ENCODE measurements at places on chromosomes 2 and 18.

DNA sequence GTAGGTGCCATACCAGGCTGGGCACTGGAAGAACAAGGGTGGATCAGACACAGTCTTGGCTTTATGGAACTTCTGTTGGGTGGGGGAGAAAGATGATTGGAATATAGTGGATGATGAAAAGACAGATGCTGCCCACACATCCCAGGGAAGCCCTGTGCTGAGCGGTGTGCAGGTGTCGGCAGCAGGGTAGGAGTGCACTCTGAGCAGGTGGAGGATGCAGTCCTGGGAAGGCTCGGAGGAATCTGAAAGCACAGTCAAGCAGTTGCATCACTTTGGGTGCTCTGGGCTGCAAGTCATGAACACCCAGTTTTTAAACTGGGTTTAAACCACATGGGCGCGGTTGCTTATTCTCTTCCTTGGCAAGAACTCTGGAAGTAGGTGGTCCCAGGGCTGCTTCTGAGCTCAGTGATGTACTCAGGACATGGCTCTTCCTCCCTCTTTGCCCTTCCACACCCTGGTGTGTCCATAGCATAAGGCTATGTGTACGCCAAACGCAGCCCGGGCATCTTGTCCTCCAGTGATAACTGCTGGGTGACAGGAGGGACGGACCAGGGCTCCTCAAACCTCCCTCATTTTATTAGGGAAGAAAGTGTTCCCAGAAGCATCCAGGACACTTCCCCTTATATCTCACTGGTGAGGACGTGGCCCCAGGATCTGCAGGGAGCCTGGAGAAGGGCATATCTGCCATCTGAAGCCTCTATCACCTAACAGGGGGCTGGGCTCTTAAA, 84.0 kb downstream of the SH3RF3 start:
- no peak for DNase-seq

GRCh38 chr2:234753701-234754100, 198.1 kb upstream of the SH3BP4 start:
- DNase-seq, result peak; percentile 67

GRCh38 chr18:76464281-76465259, 30.5 kb downstream of the ZNF516 start:
- DNase-seq, result no peak

GRCh38 chr18:34723143-34723542, 13.0 kb downstream of the DTNA start:
- no peak for DNase-seq

DNA sequence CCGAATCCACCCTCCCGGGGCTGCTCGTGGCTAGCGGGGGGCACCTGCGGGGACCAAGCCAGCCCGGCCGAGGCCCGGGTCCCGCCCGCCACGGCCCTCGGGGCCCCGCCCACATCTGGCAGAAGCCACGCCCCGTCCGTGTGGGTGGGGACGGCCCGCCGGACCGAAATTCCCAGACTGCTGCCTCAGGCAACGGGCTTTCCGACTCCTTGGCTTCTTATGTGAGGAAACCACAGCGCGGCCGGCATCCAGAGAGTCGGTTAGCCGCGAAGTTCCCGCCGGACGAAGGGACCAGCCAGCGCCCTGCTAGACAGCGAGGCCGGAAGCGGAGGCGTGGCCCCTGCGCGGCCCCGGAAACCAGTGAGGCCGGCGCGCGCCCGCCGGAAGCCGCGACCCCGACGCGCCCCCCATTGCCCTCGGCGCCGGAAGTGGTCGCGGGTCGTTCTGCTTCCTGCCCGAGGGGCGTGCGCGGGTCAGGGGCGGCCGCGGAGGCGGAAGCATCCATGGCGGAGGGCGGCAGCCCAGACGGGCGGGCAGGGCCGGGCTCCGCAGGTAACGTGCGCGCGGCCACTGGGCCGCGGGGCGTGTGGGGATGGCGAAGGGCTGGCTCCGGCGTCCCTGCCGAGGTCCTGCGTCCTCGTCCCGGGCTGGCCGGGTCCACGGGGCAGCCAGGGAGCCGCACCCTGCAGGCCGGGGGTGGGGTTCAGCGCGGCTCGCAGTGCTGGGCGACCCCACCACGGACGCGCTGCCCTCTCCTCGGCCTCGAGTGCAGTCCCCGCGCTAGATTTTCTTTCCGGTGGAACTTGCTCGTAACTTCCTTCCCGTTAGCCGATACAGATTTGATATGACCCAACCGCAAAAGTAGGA, at the start of gene ASB1:
Gene ASB1, plus strand, starts transcription at position 360 of the 867 bp plus-strand sequence. Its CDS starts 144 bp downstream, at position 504.
- DNase-seq, result peak; percentile 84

- no peak for DNase-seq
These were observed 173.4 kb downstream of the TMEM200C start for GRCh38 chr18:5721924-5722323.

DNA sequence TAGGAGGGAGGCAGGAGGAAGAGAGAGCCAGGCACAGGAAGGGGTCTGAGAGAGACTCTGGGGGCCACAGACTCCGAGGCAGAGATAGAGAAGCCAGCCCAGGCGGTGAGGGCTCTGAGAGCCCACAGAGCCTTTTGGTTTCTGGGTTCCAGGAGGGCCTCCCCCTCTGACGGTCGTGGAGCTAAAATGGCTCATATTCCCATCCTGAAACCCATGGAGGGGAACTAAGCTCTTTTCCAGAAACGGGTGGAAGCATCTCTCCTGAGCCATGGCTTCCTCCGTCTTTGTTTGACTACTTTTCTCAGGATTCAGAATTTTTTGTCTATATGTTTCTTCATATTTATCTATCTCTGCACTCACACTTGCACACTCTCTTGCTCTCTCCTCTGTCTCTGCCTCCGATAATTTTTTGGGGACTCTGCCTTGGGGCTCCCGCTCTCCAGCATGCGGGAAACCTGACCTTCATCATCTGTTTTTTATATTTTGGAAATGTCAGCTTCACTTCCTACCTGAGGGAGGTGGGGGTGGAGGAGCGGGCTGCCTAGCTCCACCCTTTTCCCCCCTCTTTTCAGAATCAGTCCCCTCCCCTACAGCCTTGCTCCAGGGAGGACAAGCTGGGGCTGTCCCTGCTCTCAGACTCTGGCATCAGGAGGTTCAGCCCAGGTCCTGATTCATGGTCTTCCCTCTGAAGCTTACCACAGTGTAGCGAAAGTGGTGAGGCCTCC, 5.0 kb upstream of the PKDCC start:
- DNase-seq, result no peak

- DNase-seq, result no peak
These were observed 21.2 kb downstream of the ALS2 start for GRCh38 chr2:201759567-201759966.

- peak; percentile 24 for DNase-seq
These were observed 50.1 kb downstream of the UBR3 start for GRCh38 chr2:169877398-169877797.

DNA sequence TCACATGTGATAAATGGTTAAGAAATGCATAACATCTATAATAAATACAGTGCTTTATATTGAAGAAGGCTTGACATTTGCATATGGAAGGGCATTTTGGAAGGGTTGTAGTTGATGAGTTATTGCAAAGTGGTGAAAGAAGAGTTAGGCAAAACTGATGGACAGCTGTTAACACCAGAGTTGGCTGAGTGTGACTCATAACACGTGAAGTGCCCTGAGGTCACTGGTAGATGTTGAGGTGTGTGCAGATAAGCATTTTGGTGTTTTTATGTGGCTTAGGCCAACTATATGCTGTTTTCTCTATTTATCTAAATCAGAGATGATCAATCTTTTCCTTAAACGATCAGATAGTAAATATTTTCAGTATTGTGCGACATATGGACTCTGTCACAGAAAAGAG, 154.3 kb upstream of the KCNH7 start:
- no peak for DNase-seq

DNA sequence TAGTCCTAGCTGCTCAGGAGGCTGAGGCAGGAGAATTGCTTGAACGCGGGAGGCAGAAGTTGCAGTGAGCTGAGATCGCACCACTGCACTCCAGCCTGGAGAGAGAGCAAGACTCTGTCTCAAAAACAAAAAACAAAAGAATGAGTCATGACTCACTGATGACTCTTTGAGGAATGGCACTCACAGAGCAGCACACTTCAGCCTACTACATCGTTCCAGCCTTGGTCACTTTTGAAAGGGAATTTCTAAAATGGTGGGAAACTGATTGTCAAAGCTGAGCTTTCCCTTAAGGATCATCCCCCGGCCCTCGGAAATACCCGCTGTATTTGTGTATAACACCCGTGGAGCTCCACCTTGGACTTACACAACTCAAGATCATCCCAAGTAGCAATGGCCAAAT, 217.3 kb upstream of the HS6ST1 start:
- peak; percentile 89 for DNase-seq

DNA sequence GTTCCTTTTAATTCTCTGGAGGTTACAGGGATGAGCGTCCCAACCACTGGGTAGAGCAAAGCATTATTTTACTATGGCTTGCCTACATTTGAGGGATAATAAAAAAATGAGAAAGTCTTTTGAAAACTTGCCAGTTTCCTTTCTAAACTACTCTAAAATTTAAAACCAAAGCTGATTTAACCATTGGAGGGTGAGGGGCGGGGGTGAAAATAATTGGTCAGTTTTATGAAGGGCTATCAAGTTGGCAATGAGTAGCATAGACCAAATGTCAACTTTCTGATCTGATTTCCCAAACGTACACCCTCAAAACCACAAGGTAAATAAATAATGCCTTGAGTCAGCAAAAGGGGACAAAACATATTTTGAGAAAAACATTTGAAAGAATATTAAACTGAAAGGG, 85.7 kb upstream of the STK17B start:
- DNase-seq, result no peak

DNA sequence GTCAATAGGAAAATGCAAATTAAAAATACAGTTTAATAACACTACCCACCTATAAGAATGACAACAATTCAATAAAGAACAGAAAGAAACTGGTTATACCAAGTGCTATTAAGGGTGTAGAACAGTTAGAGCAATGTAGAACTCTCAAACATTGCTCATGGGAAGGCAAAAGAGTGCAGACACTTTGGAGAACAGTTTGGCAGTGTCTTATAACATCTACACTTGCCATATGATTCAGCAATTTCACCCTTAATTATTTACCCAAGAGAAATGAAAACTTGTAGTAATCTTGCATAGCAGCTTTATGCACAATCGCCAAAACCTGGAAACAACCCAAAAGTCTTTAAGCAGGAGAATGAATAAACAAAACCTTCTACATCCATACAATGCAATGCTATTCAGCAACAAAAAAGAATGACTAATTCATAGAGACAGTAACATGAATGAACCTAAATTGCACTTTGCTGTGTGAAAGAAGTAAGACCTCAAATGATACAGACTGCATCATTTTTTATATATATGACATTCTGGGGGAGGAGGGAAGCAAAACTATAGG, 455.2 kb downstream of the THSD7B start:
- peak; percentile 83 for DNase-seq

GRCh38 chr2:86003104-86003503, 102.6 kb downstream of the POLR1A start:
- no peak for DNase-seq

DNA sequence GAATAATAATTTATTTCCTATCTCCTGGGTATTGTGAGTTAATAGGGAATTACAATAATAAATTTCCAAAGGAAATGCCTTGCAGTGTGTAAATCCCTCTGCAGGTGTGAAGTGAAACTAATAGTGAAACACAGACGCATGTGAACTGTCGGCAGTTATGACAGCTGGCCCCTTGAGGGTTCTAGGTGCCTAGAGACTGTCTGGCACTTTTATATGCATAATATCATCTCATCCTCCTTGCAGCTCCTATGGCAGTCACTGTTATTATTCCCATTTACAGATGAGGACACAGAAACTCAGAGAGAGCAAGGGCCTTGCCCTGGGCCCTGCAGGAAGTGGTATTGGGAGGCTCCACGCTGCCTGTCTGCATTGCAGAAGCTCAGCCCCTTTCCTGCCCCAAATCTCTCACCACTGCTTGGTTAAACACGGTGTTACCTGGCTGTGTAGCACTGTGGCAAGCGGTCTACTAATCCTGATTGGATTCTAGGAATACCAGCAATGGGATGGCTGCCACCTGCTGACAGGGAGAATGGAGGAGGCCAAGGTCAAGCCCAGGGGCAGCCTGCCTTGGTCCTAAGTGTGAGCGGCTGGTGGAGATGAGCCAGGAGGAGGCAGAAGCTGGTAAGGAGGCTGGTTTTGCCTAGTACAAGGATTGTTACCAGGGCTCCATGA, 32.8 kb upstream of the ACKR3 start:
- DNase-seq, result no peak

- DNase-seq, result no peak
These were observed 272.9 kb downstream of the TGIF1 start for GRCh38 chr18:3722649-3723433.

- no peak for DNase-seq
These were observed 8.4 kb upstream of the CD226 start for GRCh38 chr18:69956057-69956456.

DNA sequence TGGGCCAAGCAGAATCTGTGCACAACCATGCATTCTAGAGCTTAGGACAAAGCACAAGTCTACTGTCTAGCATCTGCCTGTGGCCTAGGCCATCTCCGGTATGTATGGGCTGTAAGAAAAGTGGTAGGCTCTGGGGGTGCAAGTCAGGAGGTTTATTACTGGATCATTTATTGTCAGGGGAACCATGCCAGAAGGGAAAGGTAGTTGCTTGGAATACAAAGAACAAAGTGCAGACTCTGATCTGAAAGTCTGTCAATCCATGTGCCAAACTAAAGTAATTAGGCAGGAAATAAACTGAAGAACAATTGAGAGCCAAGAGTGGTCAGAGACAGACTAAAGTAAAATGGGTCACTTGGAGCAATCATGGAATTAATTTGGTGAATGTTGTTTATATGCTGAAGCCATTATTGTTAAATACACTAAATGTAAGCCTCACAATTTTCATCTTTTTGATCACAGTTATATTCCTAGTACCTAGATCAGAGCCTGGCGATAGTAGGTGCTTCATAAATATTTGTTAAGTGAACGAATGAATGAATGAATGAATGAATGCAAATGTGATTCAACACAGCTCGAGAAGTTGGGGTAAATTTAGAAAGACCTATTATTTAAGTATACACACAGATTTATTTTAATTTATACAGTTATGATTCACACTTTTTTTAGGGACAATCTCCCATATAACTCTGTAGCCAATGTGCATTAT, 260.7 kb upstream of the STON1 start:
- no peak for DNase-seq
